Occipital lobe (tissue), 3 donors: ENCODE measurements at places on chromosomes 2 and 18. TPM values are rescaled to one million over a fixed set of nuclear protein-coding genes. Genes with fewer than 3 reads are reported as not detected.

The MOB4 gene
- total RNA-seq = 101 TPM

The TNFRSF11A gene
- total RNA-seq = 1.6 TPM

The ST8SIA5 gene
- total RNA-seq = 10.8 TPM

The DCAF17 gene
- 88.4 TPM for total RNA-seq

The SOX11 gene
- 413 TPM for total RNA-seq

The SLC23A3 gene
- total RNA-seq = 0.31 TPM

The GKN2 gene
- not detected for total RNA-seq

The ARHGAP25 gene
- total RNA-seq = 2.0 TPM

The PLCD4 gene
- total RNA-seq = 0.31 TPM

The ARHGEF4 gene
- total RNA-seq = 38.7 TPM

GRCh38 chr18:61261870-61262269 lies 71.4 kb upstream of the CDH20 start:
- no peak for DNase-seq

GRCh38 chr18:23934252-23934651 lies 80.3 kb upstream of the TTC39C start:
- DNase-seq = no peak

DNA sequence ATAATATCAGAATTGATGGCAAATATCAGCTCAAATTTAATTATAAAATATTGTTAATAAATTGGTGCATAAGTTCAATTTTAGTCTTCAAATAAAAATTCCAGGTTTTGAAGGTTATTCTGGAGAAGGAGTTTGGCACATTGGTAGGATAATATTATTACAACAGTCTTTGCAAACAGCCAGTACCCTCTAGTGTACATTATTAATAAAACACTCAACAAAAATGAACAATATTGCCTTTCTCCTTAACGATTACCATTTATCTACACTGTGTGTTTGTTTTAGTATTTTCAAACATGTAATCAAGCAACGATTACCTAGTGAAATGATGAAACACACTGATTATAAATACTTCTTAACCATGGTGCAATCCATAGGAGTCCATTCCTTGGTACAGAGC lies 334.0 kb upstream of the FSIP2 start:
- no peak for DNase-seq

DNA sequence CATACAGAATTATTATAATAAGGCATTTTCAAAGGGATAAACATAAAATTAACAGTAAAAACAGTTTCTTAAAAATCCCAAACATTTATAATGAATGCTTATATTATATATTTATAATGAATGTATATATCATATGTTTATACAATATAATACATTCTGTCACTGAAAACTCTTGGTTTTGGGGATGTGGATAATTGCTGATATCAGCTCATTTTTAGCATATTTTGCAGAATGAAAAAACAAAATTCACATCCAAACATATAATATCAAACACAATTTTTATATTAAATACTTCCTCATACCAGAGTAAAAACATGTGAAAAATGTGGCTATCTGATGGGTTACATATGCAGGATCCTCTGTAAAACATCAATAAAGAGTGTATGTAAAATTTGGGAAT lies 202.7 kb upstream of the KLHL14 start:
- DNase-seq = no peak

DNA sequence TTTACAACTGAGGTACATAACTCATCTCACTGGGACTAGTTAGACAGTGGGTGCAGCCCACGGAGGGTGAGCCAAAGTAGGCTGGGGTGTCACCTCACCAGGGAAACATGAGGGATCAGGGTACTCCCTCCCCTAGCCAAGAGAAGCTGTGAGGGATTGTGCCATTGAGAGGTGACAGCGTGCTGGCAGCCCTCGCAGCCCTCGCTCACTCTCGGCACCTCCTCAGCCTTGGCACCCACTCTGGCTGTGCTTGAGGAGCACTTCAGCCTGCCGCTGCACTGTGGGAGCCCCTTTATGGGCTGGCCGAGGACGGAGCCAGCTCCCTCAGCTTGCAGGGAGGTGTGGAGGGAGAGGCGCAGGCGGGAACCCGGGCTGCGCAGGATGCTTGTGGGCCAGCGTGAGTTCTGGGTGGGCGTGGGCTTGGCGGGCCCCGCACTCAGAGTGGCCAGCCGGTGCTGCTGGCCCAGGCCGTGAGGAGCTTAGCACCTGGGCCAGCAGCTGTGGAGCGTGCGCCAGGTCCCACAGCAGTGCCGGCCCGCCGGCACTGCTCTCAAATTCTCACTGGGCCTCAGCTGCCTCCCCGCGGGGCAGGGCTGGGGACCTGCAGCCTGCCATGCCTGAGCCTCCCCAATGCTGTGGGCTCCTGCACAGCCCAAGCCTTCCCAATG lies 44.5 kb upstream of the FAM110C start:
- DNase-seq = no peak

- DNase-seq = no peak
Observed at GRCh38 chr18:9762526-9762925, 54.4 kb downstream of the RAB31 start.

GRCh38 chr18:48832938-48833700 lies 117.6 kb downstream of the SMAD7 start:
- no peak for DNase-seq

- no peak for DNase-seq
Observed at GRCh38 chr2:197037863-197038398, 111.4 kb upstream of the PGAP1 start.

GRCh38 chr2:205531072-205531471 lies 151.2 kb upstream of the NRP2 start:
- no peak for DNase-seq
